ENCODE measurements at places on chromosomes 6 and 20.

GRCh38 chr6:119325559-119326265 lies 23.8 kb downstream of the MAN1A1 start:
- DNase-seq, result no peak

DNA sequence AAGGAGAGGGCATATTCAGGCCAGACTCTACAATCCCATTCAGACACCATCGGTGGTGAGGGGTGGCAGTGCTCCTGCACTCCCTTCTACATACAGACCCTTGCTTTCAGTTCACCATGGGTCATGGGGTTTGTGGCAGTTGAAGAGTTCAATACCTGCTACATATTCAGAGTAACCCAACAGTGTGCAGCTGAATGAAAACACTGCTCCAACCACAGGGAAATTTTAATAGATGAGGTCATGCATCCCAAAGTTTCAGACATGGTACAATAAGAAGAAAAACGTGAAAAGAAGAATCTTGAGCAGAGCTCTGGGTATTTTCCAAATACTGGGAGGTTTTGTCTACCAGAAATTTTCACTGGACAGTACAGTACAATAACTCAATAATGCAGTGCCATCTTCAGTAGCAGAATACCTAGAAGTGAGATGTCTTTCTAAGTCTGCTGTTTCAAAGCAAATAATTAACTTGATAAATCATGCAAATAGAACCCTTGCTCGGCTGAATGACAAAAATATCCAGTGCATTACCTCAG lies 162.1 kb downstream of the PTPRK start:
- no peak for DNase-seq

DNA sequence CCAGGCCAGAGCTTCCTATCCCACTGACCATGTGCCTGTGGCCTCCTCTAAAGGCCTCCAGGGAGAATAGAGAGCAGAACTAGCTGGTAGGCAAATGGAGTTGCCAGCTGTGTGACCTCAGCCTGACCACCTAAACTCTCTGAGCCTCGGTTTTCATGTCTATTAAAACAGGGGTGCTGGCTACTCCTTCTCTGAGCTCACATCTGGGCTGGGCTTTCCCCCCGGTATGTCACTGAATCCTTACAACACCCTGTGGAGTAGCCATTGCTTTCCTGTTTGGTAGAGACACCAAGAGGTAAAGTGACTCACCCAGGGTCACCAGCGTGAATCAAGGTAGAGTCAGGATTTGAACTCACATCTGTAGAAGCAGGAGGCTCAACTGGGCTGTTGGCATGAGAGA lies 132.1 kb downstream of the JPH2 start:
- no peak for DNase-seq

DNA sequence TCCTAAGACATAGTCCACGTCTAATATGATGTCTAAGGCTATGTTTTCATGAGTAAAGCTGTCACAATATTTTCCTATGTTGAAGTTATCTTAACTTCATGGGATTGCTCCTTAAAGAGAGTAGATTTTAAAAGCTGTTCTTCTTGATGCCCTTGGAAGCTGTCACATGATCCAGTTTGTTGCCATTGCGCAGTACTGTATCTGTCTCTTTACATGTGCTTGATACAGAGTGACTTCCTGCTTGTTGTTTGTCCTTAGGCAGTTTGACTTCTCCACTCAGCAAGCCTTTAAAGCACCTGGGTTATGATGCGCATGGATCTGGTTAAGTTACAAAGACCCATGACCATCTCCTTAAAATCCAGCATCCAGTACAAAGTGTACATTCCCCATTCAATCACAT lies 85.4 kb downstream of the CDYL start:
- no peak for DNase-seq

DNA sequence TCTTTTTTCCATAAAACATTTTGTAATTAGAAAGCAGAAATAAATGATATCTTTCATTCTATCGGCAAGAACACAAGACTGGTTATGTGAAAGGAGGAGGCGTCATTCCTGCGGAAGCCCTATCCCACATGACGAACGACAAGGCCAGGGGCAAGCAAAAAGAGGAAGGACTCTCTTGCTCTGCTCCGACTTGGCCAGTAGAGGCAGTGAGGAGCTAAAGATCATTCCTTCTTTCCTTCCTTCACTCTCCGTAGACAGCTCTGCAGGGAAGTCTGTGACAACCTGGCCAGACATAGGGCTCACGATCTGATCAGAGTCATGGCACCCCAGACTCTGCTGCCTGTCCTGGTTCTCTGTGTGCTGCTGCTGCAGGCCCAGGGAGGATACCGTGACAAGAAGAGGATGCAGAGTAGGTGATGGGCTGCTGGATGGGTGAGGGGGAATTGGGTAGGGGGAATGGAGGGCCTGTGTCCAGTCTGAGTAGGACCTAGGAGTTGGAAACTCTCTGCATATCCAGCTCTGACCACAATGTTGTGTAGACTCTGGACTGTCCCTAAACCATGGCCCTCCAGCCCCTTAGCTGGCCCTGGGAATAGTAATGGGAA lies at the start of gene WFDC10A:
Gene WFDC10A, plus strand, starts transcription at position 244 of the 605 bp plus-strand sequence. Its CDS starts 75 bp downstream, at position 319.
- DNase-seq, result peak; percentile 39

GRCh38 chr20:55800552-55801245 lies 204.6 kb downstream of the CBLN4 start:
- DNase-seq, result no peak

- DNase-seq, result no peak
Measured at GRCh38 chr6:146146836-146147235, 118.0 kb downstream of the GRM1 start.

GRCh38 chr6:138559143-138559542 lies 59.8 kb upstream of the NHSL1 start:
- DNase-seq, result no peak

DNA sequence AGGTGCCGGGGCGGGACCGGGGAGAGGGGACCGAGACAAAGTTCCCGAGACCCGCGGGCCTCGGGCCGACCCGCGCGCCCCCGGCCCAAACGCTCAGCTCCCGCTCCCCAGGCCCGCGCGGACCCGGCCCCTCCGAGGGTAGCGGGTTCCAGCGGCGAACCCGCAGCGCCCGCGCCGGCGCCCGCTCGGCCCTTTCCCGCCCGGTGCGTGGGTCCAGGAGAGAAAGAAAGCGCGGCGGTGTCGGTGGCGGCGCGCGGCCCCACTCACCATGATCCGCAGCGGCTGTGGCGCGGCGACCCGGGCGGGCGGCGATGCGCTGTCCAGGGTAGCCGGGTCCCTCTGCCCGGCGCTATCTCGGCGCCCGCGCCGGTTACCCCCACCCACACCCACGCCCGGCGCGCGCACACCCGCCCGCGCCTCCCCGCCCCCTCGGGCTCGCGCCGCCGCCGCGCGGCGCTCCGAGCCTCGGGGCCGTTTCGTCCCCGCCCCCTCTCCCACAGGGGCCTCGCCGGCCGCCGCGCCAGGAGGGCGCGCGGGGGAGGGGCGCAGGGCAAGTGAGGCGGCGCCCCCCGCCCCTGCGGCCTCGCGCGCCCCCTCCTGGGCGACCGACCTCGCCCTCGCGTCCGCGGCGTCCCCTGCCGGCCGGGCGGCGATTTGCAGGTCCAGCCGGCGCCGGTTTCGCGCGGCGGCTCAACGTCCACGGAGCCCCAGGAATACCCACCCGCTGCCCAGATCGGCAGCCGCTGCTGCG lies at the start of gene ELOVL2:
Gene ELOVL2, minus strand, starts transcription at position 345 of the 751 bp plus-strand sequence. Its CDS starts 75 bp downstream, at position 270.
- peak; percentile 7 for DNase-seq

DNA sequence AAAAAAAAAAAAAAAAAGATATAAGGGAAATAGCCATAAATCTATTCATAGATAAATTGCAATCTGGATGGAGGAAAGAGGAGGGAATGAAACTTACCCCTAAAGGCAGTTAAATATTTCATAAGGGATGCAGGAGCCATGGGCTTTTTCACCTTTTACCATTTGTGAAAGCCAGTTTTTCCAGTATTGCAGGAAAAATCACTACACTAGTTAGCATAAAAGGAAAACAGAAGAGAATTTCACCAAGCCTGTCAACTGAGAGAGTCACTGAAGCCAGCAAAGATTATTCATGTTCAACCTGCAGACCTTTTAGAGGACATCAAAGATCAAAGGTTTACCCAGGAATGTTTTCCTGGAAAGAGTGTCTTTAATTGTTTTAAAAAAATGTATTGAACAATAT lies 969.7 kb downstream of the KIF16B start:
- no peak for DNase-seq

GRCh38 chr20:4821590-4821989 lies 99.9 kb downstream of the PRND start:
- DNase-seq, result no peak

DNA sequence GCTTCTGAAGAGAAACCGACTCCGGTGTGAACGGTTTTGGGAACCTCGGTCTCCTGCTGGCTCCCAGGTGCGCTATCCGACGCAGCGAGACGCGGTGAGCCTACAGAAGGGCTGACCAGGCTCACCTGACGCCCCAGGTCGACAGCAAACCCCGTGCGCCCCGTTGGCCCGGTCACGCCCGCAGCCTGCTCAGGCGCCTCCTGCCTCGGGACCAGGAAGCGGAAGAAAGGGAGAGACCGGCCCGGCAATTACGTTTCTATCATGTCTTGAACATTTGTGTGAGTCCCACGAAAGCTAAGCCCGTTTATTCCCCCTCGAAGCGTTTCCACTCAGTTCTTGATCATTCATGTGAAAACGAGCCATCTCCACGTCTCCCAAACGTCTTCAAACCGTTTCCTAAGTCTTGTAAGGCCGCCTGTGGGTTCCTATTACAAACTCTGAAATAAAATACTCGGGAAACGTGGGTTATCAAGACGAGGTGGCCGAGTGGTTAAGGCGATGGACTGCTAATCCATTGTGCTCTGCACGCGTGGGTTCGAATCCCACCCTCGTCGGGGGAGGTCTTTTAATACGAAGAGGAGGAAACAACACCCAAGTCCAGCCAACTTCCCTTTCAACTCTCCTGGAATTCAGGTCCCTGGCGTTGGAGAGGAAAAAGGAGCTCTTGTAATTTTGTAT lies 150.5 kb upstream of the PRSS16 start:
- peak; percentile 39 for DNase-seq

GRCh38 chr20:33727806-33728205 lies 4.0 kb upstream of the ZNF341 start:
- DNase-seq, result no peak

DNA sequence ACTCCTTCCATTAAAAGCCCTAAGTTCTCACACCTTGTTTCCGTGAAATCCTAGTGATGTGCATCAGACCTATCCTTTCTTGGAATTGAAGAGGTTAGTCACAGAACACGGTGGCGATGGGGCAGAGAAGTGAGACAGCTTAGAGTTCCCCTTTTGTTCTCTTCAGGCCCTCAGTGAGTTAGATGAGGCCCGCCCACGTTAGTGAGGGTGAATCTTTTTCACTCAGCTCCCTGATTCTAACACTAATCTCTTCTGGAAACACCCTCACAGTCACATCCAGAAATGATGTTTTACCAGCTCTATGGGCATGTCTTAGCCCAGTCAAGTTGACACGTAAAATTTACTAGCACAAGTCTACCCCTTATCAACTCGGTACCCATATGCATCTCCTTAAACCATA lies 172.7 kb upstream of the NOX3 start:
- DNase-seq, result no peak

GRCh38 chr20:35776513-35777101 lies 4.8 kb downstream of the PHF20 start:
- peak; percentile 35 for DNase-seq

GRCh38 chr6:97969065-97969464 lies 686.0 kb upstream of the MMS22L start:
- DNase-seq, result no peak

DNA sequence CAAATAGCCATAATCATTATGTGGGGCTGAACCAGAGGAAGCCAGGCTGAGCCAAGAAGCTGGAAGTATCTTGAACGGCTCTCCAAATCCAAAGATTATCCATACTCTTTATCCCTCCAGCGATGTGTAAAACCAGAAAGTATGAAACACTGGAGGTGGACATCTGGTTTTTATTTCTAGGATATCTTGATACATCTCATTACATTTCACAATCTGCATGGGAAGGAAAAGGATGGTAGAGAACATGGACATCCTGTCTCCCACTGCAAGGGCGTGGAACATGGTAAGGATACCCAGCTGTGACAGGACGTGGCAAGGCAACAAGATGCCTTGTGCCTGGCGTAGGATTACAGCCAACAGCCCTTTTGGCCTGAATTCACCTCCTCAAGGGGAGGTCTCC lies 20.1 kb downstream of the TRIM27 start:
- no peak for DNase-seq

DNA sequence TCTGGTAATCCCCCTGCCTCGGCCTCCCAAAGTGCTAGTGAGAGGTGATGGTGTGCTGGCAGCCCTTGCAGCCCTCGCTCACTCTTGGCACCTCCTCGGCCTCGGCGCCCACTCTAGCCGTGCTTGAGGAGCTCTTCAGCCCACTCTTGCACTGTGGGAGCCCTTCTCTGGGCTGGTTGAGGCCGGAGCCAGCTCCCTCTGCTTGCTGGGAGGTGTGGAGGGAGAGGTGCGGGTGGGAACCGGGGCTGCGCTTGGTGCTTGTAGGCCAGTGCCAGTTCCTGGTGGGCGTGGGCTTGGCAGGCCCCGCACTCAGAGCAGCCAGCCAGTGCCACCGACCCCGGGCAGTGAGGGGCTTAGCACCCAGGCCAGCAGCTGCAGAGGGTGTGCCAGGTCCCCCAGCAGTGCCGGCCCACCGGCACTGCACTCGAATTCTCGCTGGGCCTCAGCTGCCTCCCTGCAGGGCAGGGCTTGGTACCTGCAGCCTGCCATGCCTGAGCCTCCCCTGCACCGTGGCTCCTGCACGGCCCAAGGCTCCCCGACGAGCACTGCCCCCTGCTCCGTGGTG lies 189.0 kb upstream of the ASCC3 start:
- no peak for DNase-seq

Data from left colon (tissue), 2 donors.